ENCODE measurements at places on chromosomes 11 and 22.

DNA sequence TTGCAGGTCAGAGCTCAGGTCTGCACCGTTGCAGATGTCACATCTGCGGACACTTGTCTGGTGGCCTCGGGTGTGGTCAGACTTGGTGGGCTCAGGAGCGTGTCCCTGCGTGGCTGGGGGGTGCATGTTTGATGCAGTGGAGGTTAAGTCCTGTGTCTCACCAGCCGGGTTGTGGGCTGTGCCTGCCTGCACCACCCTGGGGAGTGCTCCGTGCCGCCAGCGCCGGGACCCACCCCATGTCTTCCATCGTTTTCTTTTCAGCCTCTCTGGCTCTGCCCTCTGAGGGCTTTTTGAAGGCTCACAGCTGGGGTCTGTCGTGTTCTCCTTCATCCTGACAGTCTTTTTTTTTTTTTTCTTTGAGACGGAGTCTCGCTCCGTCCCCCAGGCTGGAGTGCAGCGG is 26.0 kb downstream of the PPIL2 start:
- DNase-seq = no peak

DNA sequence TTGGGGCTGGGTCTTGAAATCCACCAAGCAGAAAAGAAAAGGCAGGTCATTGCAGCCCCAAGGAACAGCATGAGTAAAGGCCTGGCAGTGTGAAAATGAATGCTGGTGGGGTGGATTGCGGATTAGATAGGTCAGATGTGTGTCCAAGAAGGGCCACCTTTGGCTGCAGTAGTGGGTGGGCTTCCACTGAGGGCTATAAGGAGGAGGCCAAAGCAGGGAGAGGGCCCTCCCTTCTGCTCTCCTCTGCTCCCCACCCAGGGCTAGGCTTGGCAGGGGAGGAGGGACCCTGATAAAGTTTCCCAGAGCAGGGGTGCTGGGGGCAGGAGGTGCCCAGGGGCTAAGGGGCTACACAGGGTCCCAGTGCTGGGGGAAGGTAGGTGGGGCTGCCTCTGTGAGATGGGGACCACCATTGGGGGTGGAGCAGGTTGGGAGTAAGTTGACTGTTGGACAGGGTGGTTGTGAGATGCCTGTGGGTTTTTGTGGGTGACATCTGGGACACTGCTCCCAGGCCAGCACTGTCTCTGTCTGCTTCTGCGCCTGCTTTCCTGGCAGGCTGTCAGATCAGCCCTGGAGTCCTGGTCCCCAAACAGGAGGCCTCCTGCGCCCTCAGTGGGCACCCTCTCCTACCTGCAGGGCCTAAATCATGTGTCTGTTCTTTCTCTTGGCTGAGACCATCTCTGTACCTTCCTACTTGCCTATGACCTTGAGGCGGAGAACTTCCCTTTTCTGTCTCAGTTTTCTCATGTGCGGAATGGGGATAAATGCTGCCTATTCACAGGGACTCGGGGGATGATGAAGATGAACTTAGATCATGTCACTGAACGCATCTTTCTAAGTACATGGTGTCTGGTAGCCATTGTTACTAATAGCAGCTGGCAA is 1.9 kb downstream of the CAPN5 start:
- no peak for DNase-seq

- no peak for DNase-seq
These were observed 971.7 kb upstream of the CHORDC1 start for GRCh38 chr11:91194546-91194945.

- DNase-seq = no peak
These were observed 19.4 kb upstream of the TMA7B start for GRCh38 chr22:39940757-39941305.

GRCh38 chr22:19473578-19473977 is 5.4 kb downstream of the UFD1 start:
- DNase-seq = no peak

DNA sequence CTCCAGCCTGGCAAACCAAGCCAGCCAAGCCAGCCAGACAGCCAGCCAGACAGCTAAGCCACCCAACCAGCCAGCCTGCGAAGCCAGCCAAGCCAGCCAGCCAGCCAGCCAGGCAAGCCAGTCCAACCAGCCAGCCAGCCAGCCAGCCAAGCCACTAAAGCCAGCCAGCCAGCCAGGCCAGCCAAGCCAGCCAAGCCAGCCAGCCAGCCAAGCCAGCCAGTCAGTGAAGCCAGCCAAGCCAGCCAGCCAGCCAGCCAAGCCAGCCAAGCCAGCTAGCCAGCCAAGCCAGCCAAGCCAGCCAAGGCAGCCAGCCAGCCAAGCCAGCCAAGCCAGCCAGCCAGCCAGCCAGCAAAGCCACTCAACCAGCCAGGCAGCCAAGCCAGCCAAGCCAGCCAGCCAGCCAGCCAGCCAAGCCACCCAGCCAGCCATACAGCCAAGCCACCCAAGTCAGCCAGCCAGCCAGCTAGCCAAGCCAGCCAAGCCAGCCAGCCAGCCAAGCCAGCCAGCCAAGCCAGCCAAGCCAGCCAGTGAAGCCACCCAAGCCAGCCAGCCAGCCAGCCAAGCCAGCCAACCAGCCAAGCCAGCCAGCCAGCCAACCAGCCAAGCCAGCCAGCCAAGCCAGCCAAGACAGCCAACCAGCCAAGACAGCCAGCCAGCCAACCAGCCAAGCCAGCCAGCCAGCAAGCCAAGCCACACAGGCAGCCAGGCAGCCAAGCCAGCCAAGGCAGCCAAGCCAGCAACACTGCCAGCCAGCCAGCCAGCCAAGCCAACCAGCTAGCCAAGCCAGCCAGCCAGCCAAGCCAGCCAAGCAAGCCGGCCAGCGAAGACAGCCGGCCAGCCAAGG is 29.7 kb downstream of the CCT8L2 start:
- DNase-seq = no peak

- no peak for DNase-seq
These were observed 2.8 kb downstream of the C11orf71 start for GRCh38 chr11:114397349-114397982.

DNA sequence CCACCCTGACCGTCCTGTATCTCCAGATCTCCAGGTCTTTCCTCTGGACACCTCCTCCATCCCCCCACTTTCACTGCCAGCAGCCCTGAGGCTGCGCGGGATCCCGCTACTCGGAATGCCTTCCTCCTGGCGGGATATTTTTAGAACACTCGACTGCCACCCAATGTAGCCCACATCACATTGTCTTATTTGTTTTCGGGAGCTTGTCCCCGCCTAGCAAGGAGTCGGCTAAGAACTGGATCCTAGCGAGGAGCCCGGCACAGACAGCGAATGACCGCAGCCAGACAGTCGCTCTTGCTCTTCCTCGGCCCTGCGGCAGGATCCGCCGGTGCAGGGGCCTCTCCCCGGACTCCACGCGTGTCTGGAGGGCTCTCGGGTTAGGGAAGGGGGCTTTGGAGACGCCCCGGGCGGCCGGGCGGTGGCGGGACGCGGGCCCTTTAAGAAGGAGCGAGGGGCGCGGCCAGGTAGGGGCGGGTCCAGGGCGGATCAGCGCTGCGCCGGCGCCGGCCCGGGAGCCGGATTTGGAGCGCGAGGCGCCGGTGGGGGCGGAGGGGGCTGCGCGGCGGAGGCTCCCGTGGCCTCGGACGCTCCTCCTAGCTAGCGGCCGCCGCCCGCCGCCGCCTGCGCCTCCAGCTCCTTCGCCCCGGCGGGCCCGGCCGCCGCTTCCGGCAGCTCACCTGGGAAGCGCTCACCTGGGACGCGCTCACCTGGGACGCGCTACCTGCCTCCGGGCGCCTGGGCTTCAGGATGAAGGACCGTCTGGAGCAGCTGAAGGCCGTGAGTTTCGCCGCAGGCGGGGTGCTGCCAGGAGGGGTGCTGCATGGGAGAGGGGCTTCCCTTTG is at the start of gene STX3:
STX3 (plus strand) TSS at position 518 of the 842 bp plus-strand sequence; CDS start at position 748, 230 bp downstream.
- peak; percentile 58 for DNase-seq

DNA sequence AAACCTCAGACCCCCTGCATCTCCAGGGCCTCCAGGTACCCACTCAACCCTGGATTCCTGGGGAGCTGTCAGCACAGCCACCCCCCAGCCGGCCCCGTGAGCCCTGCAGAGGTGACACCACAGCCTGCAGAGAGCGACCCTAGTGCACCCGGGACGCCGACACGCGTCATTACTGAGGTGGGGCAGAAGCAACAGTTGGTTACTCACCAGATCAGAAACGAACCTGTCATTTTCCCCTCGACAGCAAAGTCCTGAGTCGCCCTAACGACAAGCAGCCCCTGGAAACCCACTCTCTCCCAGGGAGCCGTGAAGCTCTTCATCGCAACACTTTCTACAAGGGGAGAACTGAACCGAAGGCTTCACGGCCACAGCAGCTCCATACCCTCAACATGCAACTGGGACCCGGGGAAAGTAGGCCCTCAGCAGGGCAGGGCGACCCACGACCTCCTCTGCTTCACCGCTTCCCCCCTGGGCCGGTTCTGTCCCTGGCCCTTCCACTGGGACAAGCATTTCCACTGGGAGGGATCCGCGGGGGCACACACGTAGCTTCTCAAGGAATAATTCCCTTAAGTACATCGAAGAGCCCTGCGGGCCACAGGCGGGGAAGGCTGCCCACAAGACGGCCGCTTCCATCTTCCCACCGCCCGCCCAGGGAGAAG is 1.6 kb downstream of the BRD1 start:
- DNase-seq = peak; percentile 22

DNA sequence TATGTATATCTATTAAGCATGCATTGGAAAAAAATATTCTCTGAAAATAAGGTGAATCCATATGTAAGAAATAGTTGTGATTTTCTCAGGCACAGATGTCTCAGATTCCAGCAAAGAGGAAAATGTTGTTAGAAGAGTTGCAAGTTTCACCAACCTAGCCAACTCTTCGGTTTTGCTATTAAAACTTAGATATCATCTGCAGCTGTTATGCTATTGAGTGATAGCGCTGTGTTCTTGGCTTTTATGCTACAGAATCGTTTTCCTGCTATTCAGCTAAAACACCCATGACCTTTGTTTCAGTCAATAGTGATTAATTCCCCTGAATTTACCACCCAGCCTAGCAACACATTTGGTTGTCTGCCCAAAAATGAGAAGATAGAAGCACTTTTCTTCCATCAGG is 795.6 kb upstream of the ANO3 start:
- DNase-seq = no peak

DNA sequence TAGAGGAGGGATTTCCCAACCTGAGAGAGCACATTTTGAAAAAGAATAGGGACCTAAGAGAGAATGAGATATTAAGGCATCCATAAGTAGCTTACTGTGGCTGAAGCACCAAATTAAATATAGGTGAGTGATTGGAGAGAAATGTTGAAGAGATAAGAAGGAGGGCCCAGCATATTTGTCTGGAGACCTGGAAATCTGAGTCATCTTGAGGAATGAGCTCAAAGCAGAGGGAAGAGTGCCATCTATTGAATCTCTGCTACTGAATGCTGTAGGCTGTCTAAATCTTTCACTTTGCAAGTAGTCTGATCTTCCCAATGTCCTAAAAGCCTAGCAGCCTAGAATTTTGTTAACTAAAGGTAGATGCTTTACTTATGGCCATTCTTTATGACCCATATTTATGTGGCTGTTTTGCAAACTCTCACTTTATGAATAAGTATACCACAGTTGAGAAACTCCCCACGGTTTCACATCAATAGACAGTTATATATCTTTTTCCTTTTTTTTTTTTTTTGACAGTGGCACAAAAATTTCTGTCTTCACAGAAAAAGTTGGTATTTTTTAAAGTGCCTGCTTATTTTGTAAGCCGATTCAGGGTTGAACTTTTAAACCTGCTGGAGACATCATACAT is 2093.5 kb downstream of the LRRC4C start:
- DNase-seq = no peak

DNA sequence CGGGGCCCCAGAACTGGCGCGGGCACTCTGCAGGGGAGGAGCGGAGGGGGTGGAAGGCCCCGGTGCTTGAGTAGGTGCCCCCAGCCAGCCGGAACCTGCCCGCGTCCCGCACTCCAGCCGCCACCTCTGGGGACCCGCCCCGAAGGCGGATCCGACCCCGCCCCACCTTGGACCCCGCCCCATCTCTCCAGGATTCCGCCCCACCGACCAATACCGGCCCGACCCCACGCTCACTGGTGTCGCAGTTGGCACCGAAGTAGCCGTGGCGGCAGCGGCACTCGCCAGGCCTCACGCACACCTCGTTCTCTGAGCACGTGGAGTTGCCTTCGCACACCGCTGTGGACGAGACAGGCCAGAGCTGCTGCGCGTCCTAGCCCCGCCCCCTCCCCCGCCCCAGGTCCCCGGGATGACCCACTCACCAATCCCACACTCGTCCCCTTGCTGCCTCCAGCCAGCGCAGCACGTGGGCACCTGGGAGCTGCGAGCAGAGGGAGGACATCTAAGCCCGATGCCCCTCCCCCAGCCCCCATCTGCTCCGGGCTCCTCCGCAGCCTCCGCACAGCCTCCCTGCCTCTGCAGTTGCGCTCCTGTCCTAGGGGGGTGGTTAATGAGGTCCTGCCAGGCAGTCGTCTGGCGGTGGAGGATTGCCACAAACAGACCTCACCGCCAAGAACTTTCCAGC is 6.0 kb downstream of the SCARF2 start:
- no peak for DNase-seq

DNA sequence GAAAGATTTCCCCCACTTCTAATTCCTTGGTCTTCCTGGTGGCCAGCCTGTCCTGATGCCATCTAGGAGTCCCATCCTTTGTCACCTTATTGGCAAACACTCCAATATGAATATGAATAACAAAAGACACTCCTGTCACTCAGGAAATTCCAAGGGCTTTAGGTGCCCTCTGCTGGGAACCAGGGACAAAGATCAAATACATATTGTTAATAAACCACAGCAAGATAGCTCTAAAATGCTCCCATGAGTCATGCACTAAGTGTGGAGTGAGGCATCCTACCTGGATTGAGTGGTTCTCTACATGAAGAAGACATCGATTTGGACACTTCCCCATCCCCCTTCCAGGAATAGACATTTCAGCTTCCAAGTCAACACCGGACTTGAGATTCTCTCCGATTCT is 823.6 kb downstream of the TBC1D22A start:
- no peak for DNase-seq

DNA sequence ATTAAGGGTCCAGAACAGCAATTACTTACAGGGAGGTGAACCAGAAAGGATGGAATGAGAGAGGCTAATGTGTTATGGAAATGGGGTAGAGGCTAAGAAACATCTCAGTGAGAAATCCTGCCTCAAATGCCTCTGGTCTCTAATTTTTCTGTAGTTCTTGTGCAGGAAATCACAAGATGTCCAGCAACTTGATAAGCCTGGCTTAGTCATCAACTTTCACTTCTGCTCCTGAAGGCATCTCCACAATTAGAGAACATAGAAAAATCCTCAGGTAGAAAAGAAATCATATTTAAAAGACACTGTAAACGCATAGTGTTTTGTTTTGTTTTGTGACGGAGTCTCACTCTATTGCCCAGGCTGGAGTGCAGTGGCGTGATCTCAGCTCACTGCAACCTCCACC is 18.7 kb downstream of the MRGPRX4 start:
- DNase-seq = no peak

DNA sequence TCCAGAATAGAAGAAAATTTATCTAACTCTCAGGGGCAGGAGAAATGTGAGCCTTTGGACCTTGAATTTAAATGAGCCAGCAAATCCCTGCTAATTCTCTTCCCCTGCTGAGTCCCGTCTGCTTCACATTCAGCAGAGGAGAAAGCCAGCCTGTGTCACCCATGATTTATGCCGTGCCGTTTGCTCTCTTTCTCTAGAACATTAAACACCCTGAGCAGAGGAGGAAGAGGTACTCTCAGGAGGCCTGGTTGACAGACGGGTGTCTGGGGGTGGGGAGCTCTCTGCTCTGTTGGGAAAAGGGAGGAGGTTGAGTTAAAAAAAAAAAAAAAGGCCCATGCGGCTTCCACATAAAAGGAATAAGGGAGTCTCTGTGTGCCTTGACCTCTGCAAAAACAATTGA is 11.3 kb upstream of the MTMR3 start:
- no peak for DNase-seq

Measured in AG10803 (cell line).